ENCODE measurements at places on chromosomes 7 and 10.

- H3K4me3 ChIP-seq, result no peak overlapping the region
- peaks cover 3% of the 10 kb centered on the region for H3K4me1 ChIP-seq
- no peak for DNase-seq
- H3K27ac ChIP-seq, result no peak overlapping the region
Observed at GRCh38 chr7:30422922-30423321, 55.7 kb downstream of the NOD1 start.

DNA sequence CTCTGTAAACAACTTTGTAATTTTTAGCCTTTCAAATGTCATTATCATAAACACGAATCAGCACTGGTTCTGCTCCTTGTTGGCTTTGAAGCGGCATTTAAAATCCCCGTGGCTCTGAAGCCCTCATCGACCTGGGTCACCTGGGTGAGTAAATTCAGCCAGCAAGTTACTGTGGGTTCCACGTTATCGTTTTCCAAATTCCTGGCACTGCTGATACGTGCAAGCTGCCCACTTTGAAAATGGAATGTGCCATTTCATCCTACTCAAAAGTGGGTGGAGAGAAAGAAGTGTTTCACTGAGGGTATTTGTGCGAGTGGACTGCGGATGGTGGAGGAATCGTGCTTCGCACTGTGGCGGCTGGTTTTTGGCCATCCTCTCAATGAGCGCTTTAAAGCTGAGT is 281.7 kb downstream of the KLF6 start:
- no peaks in the 10 kb centered on the region for H3K4me1 ChIP-seq
- H3K27ac ChIP-seq, result no peak overlapping the region
- DNase-seq, result no peak
- no peaks in the 10 kb centered on the region for H3K36me3 ChIP-seq

DNA sequence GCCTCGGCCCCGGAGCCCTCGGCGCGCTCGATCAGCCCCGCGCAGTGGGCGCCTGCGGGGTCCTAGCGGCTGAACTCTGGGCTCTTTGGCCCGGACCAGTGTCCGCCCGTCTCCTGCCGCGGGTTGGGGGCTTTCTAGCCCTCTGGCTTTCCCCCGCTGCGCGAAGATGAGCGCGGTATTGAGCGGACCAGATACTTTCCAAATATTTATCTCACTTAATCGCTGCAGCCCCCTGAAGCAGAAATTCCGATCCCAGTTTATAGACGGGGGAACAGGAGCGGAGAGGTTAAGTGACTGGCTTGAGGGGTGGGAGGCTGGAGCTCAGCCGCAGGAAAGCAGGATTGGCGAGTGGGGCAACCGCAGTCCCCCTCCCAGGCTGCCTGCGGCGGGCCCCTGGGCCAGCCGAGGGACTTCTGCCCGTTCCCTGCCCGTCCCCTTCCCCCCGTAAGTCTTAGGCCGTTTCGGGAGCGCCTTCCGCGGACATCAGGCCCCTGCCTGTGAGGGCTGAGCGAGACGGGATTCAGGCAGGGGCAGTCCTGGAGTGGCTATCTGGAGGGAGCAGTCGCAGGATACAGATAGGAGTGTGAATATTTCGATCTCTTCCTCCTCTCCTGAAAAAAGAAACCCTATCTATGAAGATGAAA is 565 bp downstream of the STRIP2 start:
- no peaks in the 10 kb centered on the region for H3K36me3 ChIP-seq
- H3K4me1 ChIP-seq, result peaks cover 37% of the 10 kb centered on the region
- no peak for DNase-seq
- peaks cover 13% of the 10 kb centered on the region for H3K27me3 ChIP-seq
- peak overlapping the region; percentile 81 for H3K27ac ChIP-seq

- DNase-seq, result no peak
- no peaks in the 10 kb centered on the region for H3K27me3 ChIP-seq
- H3K4me1 ChIP-seq, result peaks cover 20% of the 10 kb centered on the region
- no peak overlapping the region for H3K27ac ChIP-seq
Observed at GRCh38 chr7:43604251-43604650, 21.3 kb downstream of the STK17A start.

- no peak for DNase-seq
- H3K36me3 ChIP-seq, result no peaks in the 10 kb centered on the region
- H3K27ac ChIP-seq, result no peak overlapping the region
- H3K4me1 ChIP-seq, result no peaks in the 10 kb centered on the region
- no peaks in the 10 kb centered on the region for H3K27me3 ChIP-seq
Observed at GRCh38 chr7:51234139-51234538, 82.5 kb downstream of the COBL start.
